Activated T-cell treated with anti-CD3 and anti-CD28 coated beads, Interleukin-2, amount 50 U/mL, for 1 hour (primary cell): ENCODE measurements at places on chromosomes 4 and X.

DNA sequence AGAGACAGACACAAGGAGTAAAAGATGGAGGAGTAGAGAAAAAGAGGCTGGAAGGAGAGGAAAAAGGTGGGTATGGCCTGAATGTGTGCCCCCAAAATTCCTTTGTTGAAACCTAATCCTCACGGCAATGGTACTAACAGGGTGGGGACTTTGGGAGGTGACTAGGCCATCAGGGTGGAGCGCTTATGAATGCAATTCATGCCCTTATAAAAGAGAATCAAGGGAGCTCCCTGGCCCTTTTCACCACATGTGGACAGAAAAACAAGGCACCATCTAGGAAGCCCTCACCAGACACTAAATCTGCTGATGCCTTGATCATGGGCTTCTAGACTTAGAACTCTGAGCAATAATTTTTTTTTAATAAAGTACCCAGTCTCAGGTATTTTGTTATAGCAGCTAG lies 255.1 kb downstream of the NPFFR2 start:
- DNase-seq = no peak

DNA sequence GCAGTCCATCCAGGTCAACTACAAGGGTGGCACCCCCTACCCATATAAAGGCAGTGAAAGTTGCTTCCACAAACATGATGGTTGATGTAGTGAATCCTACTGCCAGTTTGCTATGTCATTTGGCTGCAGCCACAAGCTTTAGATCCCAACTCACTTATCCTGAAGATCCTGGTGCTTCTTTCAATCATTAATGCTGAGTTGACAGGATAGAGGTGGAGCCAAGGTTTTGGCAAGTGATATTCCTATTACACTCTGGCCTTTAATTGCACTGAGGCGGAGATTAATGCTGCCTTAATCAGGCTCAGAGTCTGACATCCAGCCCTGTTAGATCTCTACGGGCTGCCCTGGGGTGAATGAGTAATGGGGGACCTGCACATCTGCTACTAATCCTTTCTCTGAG lies 542.4 kb upstream of the ARX start:
- no peak for DNase-seq

GRCh38 chr4:153252122-153252521 lies 47.9 kb downstream of the TRIM2 start:
- no peak for DNase-seq

DNA sequence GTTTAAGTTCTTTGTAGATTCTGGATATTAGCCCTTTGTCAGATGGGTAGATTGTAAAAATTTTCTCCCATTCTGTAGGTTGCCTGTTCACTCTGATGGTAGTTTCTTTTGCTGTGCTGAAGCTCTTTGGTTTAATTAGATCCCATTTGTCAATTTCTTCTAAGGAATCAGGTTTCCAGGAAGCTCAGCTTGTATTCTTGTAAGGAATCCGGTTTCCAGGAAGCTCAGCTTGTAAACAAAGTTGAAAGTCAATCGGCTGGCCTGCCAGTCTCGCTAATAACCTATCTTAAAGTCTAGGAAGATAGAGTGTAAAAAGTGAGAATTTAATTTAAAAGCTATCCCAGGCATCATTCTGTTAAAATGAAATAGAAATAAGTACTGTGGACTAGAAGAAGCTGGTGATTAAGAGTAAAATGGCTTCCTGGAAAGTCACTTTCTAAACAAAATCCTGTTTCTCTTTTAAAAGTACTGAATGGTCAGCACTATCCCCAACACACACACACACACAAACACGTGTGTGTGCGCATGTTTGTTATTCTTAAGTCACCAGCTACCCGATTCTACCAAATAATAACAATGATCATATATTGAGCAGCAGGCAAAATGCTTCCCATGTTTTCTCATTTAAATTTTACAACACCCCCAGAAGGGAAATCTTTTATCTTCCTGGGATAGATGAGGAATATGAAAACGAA lies 171.7 kb downstream of the PAPSS1 start:
- no peak for DNase-seq

DNA sequence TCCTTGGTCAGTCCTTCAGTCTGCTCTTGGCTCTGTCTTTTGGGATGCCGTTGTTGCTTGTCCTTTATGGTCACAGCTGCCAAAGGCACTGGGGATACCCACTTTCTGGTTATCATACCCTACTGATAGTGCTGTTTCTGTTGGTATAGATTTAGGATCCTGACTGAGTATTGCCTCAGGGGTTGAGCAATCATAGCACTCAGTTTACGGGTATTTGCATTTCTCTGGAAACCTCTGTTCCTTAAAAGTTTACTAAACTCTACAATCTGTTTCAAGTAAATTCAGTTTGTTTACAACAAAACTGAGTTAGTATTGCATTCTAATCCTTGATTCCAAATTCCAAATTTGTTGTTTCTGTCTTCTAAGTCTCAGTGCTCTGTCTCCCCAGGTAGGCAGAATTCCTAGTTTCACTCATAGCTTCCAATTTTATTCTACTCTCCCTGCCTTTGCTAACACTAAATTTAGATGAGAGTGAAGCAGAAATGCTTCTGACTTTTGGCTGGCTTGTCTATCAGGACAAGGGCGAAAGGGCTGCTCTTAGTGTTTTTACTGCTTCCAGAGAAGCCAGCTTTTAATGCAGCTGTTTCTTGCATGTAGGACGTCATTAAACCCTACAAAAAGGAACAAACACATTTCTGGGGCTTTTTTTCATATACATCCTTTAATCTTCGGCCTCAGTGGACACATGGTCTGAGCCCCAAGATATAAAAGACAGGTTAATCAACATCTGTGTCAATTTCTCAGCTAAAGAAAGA lies 17.2 kb upstream of the TET2 start:
- no peak for DNase-seq

DNA sequence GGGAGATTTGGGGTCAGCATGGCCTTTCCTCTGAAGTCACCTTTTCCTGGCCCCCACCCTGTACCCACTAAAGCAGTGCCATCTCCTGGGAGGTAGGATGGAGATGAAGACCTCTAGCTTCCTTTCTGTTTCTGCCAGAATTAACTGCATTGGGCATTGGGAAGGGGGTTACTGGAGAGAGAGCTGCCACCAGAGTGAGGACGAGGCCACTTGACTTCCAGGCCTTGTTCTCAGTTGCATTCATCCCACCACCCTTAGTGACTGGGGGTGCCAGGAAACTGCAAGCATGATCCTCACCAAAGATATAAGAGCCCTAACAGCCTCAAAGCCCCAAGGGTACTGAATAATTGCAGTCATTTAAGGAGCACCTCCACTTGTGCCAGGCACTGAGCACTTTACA lies 15.8 kb downstream of the SASH3 start:
- DNase-seq = no peak

- peak; percentile 56 for DNase-seq
Measured at GRCh38 chrX:109485470-109486340, 3.8 kb upstream of the GUCY2F start.

DNA sequence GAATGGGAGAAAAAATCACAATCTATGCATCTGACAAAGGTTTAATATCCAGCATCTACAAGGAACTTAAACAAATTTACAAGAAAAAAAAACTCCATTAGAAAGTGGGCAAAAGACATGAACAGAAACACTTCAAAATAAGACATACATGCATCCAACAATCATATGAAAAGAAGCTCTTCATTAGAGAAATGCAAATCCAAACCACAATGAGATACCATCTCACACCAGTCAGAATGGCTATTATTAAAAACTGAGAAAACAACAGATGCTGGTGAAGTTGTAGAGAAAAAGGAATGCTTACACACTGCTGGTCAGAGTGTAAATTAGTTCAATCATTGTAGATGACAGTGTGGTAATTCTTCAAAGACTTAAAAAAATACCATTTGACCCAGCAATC lies 306.0 kb upstream of the TBX22 start:
- DNase-seq = no peak

- DNase-seq = no peak
Measured at GRCh38 chr4:3019145-3019846, 55.0 kb downstream of the HTT-AS start.

GRCh38 chr4:37740546-37740945 lies 54.4 kb upstream of the RELL1 start:
- no peak for DNase-seq

GRCh38 chrX:16786791-16787735 lies 797 bp downstream of the TXLNG start:
- DNase-seq = peak; percentile 63

DNA sequence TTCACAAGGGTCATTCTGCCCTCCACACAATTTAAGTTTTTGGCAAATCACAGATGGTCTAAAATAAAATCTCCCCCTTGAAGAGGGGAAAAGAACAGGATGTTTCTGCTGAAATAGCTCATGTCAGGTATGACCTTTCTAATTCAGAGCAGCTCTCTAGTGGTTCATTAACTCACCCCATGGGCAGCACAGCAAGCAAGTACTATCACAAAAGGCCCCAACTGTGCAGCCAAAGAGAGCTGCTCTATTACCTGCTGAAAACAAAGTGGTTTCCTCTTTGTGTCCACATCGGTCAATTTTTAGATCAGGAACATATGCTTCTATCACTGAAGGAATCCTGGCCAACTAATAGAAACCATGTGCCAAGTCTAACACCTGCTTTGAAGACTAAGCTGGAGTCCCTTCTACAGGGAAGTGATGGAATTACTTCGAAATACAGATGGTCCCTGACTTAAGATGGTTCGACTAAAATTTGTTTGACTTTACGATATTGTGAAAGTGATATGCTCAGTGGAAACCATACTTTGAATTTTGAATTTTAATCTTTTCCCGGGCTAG lies 164.3 kb downstream of the ENOX2 start:
- DNase-seq = no peak
